ENCODE measurements at places on chromosomes 2 and 18. TPM values are rescaled to one million over a fixed set of nuclear protein-coding genes. Genes with fewer than 3 reads are reported as not detected.

Gene TFPI
- 122 TPM for total RNA-seq

Gene SH3RF3
- 9.5 TPM for total RNA-seq

Gene FHL2
- 24.1 TPM for total RNA-seq

Gene UPP2
- not detected for total RNA-seq

Gene ARHGAP25
- 7.3 TPM for total RNA-seq

Gene CNPPD1
- total RNA-seq, result 35.9 TPM

Gene VPS54
- total RNA-seq, result 28.0 TPM

Gene DSG2
- total RNA-seq, result 25.6 TPM

Gene SIX2
- total RNA-seq, result 3.8 TPM

Gene STPG4
- total RNA-seq, result not detected

Gene AGAP1
- total RNA-seq, result 25.2 TPM

Gene CBLN2
- not detected for total RNA-seq

Gene LYPD1
- 1.5 TPM for total RNA-seq

Gene SKA1
- 0.75 TPM for total RNA-seq

Gene KCNE4
- total RNA-seq, result 6.4 TPM

Gene ANO7
- total RNA-seq, result 0.34 TPM

Gene ELOA2
- not detected for total RNA-seq

Gene CYRIA
- 20.7 TPM for total RNA-seq

Gene HOXD8
- 24.5 TPM for total RNA-seq

Gene DUSP11
- total RNA-seq, result 31.0 TPM

Gene EFHD1
- total RNA-seq, result 41.2 TPM

Gene EEF1B2
- 373 TPM for total RNA-seq

Gene ALK
- total RNA-seq, result 2.4 TPM
